ENCODE measurements at places on chromosomes 11 and 22.

GRCh38 chr11:72812604-72812966 lies 1.6 kb upstream of the ATG16L2 start:
- DNase-seq: no peak

GRCh38 chr11:100727410-100727809 lies 40.3 kb downstream of the ARHGAP42 start:
- DNase-seq: no peak

GRCh38 chr11:33291004-33291777 lies 34.0 kb downstream of the HIPK3 start:
- no peak for DNase-seq

DNA sequence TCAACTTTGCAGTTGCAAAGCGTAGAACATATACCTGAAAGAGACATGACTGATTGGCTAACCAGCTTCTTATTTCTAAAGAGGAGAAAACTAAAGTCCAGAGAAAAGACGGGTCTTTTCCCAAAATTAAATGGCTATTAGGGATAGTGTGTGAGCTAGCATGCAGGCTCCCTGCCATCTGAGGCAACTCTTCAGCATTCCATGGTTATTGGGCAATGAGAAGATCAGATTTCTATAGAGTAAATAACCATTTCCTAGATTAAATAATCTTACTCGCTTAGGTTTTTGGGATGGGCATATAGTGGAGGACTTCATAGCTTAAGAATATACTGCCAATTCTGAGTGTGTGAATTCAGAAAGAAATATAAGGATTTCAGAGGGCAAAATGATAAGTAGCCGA lies 95.0 kb downstream of the PDHX start:
- peak; percentile 53 for DNase-seq

GRCh38 chr11:17915500-17916143 lies 97.2 kb downstream of the SERGEF start:
- no peak for DNase-seq

- DNase-seq: no peak
Observed at GRCh38 chr11:104661901-104662300, 236.4 kb downstream of the CASP12 start.

Data from AG09319 (cell line).